Esophagus muscularis mucosa (tissue), 4 donors: ENCODE measurements at places on chromosomes 6 and 20.

DNA sequence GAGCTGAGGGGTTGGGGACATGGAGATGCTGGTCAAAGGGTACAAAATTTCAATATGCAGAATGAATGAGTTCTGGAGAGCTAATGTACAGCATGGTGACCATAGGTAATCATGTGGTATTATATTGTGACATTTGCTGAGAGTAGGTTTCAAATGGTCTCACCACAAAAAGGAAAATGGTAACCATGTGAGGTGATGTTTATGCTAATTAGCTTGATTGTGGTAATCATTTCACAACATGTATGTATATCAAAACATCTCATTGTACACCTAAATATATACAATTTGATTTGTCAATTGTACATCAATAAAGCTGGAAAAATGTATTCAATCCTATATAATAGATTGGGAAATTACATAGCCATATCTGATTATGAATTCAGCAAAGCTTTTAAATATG is 29.5 kb upstream of the TMEM14A start:
- H3K4me3 ChIP-seq: no peak overlapping the region
- no peaks in the 10 kb centered on the region for H3K36me3 ChIP-seq
- no peak overlapping the region for H3K27ac ChIP-seq
- no peaks in the 10 kb centered on the region for H3K27me3 ChIP-seq
- no peak for DNase-seq
- no peaks in the 10 kb centered on the region for H3K4me1 ChIP-seq

GRCh38 chr6:135568379-135568778 is 70.8 kb upstream of the AHI1 start:
- H3K4me1 ChIP-seq: no peaks in the 10 kb centered on the region
- H3K36me3 ChIP-seq: no peaks in the 10 kb centered on the region
- no peak overlapping the region for H3K27ac ChIP-seq
- H3K27me3 ChIP-seq: no peaks in the 10 kb centered on the region
- no peak overlapping the region for H3K4me3 ChIP-seq
- no peak for DNase-seq

- no peak overlapping the region for H3K4me3 ChIP-seq
- no peak overlapping the region for H3K27ac ChIP-seq
- peaks cover 17% of the 10 kb centered on the region for H3K27me3 ChIP-seq
- DNase-seq: no peak
Measured at GRCh38 chr20:64084685-64085152, 521 bp upstream of the LKAAEAR1 start.

DNA sequence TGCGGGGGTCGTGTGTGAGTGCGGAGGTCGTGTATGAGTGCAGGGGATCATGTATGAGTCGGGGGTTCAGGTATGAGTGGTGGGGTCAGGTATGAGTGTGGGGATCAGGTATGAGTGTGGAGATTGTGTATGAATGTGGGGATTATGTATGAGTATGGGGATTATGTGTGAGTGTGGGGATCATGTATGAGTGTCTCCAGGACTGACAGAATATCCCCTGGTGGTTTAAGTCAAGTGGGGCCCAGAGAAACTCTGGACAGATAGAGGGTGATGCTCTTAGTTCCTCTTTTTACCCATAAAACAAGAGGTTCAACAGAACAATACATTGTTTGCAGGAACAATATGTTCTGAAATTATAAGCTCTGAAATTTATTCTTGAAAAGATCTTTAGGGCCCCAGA is 131.9 kb downstream of the UST start:
- H3K36me3 ChIP-seq: no peaks in the 10 kb centered on the region
- no peak overlapping the region for H3K27ac ChIP-seq

DNA sequence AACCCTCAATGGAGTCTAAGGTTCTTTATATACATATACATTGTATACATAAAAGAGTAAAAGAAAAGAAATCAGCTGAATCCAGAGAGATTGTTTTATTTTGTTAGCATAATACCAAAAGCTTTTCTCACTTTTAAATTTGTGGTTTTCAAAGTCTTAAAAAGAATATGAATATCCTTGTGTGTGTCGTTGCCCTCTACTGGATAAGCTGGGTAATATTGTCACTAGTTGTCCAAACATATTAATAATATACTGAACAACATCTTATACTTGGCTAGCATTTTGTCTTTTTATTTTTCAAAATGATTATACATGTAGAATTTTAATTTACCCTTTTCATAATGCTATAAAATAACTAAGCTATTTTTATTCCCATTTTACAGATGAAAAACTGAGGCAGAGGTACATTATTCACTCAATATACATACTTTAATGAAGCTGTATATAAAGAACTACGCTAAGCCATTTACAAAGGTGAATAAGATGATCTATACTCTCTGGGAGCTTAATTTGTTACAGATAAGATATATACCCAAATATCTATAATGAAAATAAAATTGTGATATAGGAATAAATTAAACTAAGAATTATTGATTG is 531.7 kb downstream of the TFAP2B start:
- H3K27me3 ChIP-seq: no peaks in the 10 kb centered on the region
- no peak for DNase-seq
- no peak overlapping the region for H3K4me3 ChIP-seq
- no peaks in the 10 kb centered on the region for H3K4me1 ChIP-seq

DNA sequence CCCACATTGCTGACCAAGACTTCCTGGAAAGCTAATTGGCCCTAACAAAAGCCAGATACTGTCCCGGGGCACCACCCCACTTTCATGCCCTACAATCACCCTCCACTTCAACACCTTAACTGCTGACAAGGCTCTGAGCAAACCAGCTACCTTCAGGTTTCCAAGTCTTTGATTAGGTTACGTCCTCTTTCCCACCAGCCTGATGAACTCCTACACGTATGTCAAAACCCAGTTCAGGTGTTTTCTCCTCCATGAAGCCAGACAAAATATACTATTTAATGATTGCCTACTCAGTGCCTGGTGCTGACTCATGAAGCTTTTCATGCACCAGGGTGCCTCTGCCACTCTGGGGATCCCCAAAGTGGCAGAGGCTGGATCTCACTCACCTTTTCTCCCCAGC is 58.6 kb downstream of the CDH22 start:
- H3K27me3 ChIP-seq: peaks cover 33% of the 10 kb centered on the region
- no peak overlapping the region for H3K27ac ChIP-seq
- no peak for DNase-seq
- H3K36me3 ChIP-seq: no peaks in the 10 kb centered on the region
- no peaks in the 10 kb centered on the region for H3K4me1 ChIP-seq

GRCh38 chr20:63940472-63941266 is 15.5 kb downstream of the UCKL1 start:
- H3K36me3 ChIP-seq: peaks cover 83% of the 10 kb centered on the region
- no peak for DNase-seq
- peak overlapping the region; percentile 49 for H3K27ac ChIP-seq
- no peaks in the 10 kb centered on the region for H3K27me3 ChIP-seq
- H3K4me1 ChIP-seq: peaks cover 25% of the 10 kb centered on the region

DNA sequence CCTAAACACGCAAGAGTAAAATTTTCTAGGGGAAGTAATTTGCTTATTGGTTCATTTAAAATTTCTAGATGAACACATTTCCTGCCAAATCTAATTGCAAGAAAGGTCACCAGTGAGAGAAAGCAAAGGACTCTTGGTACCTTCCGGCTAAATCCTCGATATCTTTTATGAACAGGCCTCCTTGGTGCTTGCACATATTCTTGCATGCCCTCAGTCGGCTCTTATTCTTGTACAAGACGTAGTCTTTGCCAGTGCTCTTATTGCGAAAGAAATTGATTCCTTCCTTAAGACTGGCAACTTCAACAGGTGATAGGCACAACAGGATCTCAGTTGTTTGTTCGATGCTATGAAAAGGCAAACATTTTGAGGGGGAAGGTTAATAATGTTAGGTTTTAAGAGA is 141.7 kb upstream of the CARMIL1 start:
- H3K36me3 ChIP-seq: no peaks in the 10 kb centered on the region
- peak overlapping the region; percentile 57 for H3K4me3 ChIP-seq
- DNase-seq: no peak
- peak overlapping the region; percentile 85 for H3K27ac ChIP-seq
- H3K4me1 ChIP-seq: peaks cover 45% of the 10 kb centered on the region
- no peaks in the 10 kb centered on the region for H3K27me3 ChIP-seq

- no peak overlapping the region for H3K27ac ChIP-seq
- DNase-seq: no peak
- H3K4me1 ChIP-seq: no peaks in the 10 kb centered on the region
- H3K36me3 ChIP-seq: no peaks in the 10 kb centered on the region
Measured at GRCh38 chr6:147071776-147072175, 132.4 kb upstream of the STXBP5 start.

GRCh38 chr6:138736640-138737039 is 36.9 kb upstream of the CCDC28A start:
- no peak overlapping the region for H3K4me3 ChIP-seq
- no peak for DNase-seq
- H3K27me3 ChIP-seq: no peaks in the 10 kb centered on the region

DNA sequence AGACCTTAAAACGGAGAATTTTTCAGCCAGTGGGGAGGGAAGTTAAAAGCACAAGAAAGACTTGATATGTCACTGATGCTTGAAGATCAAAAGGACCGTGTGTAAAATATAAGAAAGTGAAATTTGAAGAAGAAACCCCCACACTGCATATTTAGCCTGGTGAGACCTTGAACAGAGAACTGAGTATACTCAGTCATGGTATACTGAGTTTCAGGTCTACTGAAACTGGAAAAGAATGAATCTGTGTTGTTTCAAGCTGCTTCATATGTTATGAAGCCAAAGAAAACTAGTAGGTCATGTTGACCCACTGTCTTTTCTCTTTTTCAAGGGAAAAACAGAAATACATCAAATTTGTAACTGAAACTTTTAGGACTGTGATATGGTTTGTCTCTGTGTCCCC is 443.8 kb upstream of the GJE1 start:
- H3K4me1 ChIP-seq: no peaks in the 10 kb centered on the region
- no peak for DNase-seq
- no peak overlapping the region for H3K4me3 ChIP-seq
- no peak overlapping the region for H3K27ac ChIP-seq

DNA sequence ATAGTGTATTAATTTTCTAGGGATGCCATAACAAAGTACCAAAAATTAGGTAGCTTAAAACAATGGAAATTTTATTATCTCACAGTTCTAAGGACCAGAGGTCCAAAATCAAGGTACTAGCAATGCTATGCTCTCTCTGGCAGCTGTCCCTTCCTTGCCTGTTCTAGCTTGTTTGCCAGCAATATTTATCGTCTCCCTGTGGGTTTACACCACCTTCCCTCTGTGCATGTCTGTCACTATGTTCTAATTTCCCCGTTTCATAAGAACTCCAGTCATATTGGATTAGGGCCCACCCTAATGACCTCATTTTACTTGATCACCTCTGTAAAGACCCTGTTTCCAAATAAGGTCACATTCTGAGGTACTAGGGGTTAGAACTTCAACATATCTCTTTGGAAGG is 217.2 kb downstream of the IBTK start:
- no peak for DNase-seq
- H3K4me3 ChIP-seq: no peak overlapping the region
- H3K4me1 ChIP-seq: no peaks in the 10 kb centered on the region
- no peaks in the 10 kb centered on the region for H3K36me3 ChIP-seq
- H3K27ac ChIP-seq: no peak overlapping the region

DNA sequence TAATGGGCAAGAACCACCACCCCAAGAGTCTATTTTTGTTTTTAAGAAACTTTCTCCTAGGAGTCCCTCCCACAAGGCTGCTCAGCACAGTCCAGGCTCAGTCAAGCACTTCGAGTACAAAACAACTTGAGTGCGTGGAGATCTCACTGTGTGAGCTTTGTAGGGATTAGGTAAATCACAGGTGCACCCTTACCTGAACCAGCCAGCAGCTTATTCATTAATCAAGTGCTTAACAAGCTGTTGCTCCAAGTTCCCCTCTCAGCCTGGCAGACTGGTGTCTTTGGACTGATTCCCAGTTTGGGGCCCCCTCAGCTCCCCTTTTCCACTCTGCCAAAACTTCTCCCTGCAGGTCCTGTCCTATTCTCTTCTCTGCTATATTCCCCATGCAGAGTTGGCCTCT is 133.1 kb downstream of the LY86 start:
- peaks cover 24% of the 10 kb centered on the region for H3K4me1 ChIP-seq
- H3K27me3 ChIP-seq: no peaks in the 10 kb centered on the region
- H3K4me3 ChIP-seq: no peak overlapping the region

GRCh38 chr6:63799813-63800212 is 164.2 kb downstream of the PHF3 start:
- no peak overlapping the region for H3K27ac ChIP-seq
- H3K27me3 ChIP-seq: no peaks in the 10 kb centered on the region
- H3K4me3 ChIP-seq: no peak overlapping the region
- no peak for DNase-seq

DNA sequence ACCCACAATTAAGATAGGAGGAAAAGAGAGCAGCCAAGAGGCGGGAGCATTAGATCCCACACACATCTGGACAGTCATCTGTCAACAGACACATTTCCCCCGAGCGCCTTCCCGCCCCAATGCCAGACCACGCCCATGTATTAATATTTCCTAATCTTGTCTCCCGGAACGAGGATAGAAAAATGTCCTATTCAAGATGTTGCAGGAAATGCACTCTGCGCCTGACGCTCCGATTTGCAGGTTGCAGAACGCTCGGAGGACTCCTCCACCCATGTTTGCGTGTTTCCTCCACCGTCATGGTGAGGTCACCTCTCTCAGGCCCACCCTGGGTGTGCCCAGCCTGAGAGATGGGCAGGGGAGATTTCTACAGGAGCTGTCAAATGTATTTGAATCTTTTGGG is 215.2 kb downstream of the TAF4 start:
- no peaks in the 10 kb centered on the region for H3K27me3 ChIP-seq
- no peaks in the 10 kb centered on the region for H3K4me1 ChIP-seq
- no peaks in the 10 kb centered on the region for H3K36me3 ChIP-seq
- no peak for DNase-seq

DNA sequence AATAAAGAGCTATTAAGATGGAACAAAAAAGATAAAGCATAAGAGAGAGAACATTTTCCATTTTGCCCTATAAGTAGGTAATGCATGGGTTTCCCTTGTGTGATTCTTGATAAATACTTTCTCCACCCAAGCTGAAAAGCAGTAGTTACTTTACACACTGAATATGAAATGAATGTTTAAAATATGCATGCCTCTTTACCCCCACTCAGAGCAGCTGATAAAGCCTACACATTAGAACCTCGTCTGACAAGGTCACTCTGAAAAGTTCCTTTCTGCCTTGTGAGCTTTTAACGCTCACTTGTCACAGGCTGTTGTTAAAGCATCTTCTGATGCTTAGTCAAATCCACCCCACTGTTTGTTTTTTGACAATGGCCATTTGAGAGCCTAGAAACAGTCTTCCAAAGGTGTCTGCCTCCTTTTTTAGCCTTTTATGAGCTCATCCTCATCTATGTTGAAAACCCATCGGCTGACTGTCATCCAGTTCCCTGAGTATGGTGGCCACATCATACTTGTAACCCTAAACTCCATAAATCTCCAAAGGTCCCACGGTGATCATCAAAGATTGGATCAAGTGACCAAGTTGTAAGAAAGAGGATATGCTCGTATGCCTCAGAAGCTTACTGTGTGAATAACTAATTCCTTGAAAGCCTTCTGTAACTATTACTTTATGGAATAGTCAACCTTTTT is 102.8 kb downstream of the ATXN1 start:
- H3K4me1 ChIP-seq: no peaks in the 10 kb centered on the region
- H3K27ac ChIP-seq: no peak overlapping the region
- no peak for DNase-seq
- H3K4me3 ChIP-seq: no peak overlapping the region
- H3K36me3 ChIP-seq: peaks cover 33% of the 10 kb centered on the region

- H3K27ac ChIP-seq: no peak overlapping the region
- H3K4me1 ChIP-seq: no peaks in the 10 kb centered on the region
- DNase-seq: no peak
- no peaks in the 10 kb centered on the region for H3K36me3 ChIP-seq
- H3K27me3 ChIP-seq: no peaks in the 10 kb centered on the region
- H3K4me3 ChIP-seq: no peak overlapping the region
Measured at GRCh38 chr20:58568483-58569240, 53.5 kb upstream of the APCDD1L start.
